Fibroblast of gingiva (primary cell): ENCODE measurements at places on chromosomes 7 and 10.

DNA sequence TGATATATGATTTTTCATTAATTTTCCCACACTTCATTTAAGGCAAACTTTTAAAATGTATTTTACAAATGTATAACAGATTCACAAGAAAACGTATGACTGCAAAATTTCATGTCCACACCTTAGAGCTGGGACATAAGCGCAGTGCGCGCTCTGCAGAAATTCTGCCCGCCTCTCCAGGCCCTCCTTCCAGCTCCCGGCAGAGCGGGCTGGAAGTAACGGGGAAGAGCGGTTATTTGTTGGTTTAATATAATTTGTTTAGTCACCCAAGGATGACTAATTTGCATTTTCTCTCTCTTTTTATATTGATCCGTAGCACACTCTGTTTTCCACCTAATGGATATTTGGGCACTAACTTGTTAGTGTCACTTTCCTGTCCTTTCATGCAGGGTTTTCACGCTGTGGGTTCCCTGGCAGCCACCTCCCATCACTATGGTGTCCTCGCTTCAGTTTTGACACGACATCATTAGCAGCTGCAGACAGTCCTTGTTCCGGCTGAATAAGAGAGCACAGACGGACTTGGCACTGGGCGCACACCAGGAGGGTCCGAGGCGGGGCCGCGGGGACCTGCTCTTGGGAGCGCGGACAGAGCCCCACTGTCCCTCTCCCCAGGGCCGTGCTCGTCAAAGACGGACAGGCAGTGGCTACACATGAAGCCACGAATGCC is 129.2 kb upstream of the SEC61G start:
- no peak for DNase-seq

GRCh38 chr7:11584406-11585031 is 247.5 kb downstream of the THSD7A start:
- DNase-seq: no peak

DNA sequence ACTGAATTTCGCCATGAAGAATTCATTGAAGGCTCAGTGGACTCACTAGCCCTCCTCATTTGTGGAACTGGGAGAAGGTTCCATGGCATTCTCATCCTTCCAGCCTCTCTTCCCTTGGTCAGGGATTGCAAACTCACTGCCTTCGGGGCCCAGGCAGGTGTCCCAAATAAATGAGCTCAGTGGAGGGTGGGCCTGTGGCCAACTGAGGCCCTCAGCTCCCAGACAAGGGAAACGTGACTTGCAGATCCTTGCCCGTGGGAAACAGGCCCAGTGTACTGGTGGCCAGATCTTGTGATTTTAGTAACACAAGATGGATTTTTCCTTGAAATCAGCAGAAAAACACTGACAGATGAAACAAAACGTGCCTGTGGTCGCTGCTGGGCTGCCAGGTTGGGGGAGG is 168.7 kb upstream of the CTBP2 start:
- no peak for DNase-seq

GRCh38 chr10:50613150-50613549 is 10.6 kb downstream of the SGMS1 start:
- no peak for DNase-seq

- no peak for DNase-seq
Observed at GRCh38 chr10:3014968-3015367, 52.4 kb upstream of the PFKP start.

DNA sequence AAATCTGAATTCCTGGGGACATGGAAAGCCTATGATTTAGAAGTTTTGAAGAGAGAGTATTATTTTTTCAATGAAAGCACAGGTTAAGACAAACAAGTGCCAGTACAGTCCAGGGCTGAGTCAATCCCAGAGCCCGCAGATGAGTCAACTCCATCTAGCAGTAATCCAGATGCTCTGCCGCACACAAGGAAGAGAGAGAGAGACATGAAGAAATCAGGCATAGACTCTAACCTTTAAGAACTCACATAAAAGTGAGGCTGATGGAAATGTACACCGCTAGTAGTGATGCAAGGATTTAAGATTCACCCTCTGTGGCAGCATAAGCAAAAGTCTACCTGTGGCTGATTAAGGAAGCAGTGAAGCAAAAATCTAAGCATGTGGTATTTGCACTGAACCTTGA is 651.5 kb downstream of the TNS3 start:
- peak; percentile 94 for DNase-seq

- DNase-seq: no peak
Observed at GRCh38 chr7:37009125-37009675, 284.9 kb upstream of the AOAH start.

DNA sequence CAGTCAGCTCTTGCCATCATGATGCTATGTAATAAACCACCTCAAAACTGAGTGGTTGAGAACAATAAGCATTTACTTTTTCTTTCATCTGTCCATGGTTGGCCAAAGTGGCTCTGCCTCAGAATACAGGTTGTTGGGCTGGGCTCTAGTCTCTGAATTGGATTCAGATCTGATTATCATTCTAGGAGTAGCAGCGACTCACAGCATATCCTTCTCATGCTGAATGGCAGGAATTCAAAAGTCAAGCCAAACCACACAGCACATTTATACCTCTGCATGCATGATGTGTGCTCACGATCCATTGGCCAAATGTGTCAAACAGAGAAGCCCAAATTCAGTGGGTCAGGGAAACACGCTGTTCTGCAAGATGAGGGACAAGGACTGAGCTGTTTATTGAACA is 13.6 kb upstream of the GALNT11 start:
- DNase-seq: no peak

DNA sequence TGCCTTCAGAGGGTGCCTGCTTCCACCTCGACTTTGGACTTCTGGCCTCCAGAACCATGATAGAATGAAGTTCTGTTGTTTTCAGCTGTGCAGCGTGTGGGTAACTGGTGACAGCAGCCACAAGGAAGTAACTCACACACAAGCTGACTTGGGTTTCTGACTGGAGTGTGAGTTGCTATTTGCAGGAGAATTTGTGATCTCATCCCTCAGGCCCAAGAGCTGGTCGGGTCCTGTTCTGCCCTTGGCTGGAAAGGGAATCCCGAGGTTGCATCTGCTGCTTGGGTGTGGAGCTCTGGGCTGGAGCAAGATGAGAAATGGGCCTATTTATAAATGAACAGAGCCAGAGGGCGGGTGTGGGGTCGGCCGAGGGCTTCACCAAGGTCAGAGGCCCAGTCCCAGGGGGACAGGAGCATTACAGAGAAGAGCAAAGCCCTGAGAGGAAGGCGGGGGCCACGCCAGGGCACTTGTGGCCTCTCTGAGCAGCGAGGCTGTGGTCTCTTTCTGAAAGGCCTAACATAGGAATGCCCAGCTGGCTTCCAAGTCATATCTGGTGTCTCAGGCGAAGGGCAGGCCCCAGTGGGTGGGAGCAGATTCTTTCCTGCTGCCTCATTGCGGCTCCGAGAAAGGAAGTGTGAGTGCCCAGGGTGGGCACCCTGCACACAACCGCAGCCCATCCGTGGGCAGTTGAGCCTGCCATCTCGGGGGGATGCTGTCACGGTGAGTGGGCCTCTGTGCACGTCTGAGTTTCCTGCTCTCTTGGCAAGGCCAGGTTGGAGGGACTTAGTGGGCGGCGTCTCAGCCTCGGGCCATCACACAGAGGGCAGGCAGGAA is 26.5 kb upstream of the C10orf71 start:
- DNase-seq: peak; percentile 29

DNA sequence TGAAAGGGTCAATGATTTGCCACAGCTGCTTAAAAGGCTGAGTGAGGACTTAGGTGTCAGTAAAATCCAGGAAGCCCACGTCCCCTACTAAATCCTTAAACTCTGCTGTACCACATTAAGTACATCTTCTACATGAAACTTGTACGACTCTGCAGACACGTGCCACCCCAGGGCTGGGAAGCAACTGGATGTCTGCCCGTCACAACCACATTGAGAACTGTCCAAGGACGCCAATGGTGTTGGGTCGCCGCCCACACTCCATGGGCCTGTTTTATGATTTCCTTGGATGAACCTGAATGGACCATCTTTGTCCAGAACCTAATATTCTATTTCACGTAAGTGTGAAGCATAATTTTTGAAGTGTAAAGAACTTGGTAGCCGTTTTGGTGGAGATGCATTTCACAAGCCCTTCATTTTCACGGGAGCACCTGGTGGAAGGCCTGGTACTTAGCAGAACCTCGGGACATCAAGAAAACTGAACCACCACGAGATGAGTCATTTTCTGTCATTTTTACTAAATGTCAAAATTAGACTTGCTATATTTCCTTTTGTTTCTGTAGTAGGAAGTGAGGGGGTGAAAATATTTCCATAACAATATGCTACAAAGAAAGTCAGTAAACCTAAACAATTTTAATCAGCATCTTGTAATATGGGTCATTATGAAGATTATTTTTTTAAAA is 134.9 kb downstream of the SFMBT2 start:
- DNase-seq: no peak

DNA sequence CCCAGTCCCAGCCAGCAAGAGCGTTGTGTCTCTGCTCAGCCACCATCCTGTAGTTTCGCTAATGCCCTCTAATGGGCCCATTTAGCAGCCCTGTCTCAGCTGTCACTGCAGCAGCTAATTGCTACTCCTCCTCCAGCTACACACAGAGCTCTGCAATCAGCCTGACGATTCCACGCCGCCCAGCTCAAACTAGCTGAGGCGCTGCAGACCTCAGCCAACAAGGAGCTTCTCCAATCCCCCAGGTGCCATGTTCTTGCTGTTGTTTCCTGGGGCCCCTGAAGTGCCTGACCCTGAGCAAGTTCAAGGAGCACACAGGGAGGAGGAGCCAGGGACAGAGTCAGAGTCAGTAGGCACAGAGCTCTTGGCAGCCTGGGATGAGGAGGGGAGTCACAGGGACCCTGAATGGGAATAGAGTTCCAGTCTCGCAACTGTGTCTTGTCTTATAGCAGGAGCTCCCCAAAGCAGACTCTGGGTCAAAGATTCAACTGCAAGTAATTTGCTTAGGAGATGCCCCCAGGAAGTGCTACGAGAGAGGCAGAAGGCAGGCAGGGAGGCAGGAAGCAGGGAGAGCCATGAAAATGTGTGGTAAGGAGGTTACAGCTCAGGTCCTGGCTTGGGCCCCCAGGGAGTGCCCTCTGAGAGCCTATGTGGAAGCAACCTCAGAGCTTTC is 135.8 kb upstream of the UNC5B start:
- no peak for DNase-seq

DNA sequence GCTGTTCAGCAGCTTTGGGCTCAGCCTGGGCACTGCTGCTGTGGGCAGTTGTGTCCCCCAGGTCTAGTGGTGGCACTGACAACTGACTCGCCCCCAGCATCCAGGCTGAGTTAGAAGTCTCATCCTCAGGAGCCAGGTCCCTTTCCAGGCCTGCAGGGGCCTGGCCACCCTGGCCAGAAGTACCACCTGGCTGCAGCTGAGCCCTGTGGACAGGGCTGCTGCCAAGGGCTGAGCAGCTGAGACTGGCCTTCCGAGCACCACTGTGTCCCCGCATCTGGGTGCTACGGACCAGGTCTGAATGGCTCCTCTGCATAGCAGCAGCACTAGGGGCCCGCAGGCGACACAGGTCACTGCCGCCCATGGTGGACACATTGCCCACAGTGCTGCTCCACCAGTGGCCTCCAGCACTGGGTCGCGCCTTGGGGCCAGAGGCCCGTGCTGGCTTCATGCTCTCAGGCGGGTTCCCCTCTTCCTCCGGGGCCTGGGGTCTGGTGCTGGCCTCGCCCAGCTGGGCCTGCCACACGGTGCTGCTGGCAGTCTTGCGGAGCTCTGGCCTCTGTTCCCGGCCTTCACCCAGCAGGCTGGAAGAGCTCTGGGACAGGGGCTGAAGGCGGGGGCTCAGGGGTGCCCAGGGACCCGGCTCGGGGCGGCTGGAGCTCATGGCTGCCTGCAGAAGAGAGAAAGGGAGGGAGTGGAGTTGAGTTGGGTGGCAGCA is 6.2 kb downstream of the GPRIN2 start:
- DNase-seq: no peak

DNA sequence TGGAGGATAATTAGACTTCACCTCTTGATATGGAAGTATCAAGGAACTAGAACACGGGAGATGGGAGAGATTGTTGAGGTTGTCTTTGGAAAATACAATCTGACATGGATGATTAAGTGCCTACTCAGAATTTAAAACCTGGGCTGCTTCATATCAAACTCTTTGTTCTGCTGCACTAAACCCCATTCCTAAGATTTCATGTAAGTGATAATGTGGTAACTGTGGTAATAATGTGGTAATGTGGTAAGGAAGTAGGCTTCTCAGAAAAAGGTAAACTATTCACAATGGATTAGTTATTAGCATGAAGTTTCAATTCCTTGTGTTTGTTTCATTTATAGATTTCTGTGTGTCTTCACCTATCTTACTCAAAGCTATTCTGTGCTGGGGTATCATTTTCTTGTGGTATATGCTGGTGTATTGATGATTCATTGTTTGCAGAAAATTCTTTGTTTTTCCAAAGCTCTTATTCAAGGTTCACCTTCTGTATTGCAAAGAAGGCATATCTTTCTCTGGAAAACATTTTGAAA is 129.9 kb upstream of the TAC1 start:
- no peak for DNase-seq

DNA sequence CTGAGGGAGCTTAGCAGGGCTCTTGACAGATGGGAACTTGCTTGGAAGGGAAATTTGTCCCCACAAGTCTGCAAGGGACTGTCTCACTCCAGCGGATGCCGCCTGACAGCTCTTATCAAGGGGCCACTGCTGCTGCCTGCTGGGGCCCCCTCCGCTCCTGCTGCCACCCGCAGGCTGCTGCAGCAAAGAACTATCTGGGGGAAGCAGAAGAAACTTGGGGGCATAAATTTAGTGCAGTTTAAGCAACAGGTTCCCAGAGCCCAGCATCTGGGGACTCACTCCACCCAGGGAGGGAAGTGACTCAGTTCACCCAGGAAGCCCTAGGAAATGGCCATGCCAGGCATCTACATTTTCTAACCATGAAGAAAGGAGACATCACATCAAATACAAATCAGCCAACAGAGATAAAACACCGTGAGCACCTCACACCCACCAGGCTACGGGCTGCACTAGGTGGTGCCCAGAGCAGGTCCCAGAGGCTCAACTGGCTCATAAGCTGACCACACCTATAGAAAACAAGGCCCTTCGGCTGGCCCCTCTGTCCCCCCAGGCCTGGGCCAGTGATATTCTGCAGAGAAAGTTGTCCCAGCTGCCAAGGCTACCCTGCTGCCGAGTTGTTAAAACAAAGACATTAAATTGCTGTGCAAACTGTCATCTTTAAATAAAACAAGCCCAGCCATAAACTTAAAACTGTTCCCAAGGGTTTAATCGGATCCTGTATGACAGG is 3.7 kb downstream of the RGS10 start:
- no peak for DNase-seq

- DNase-seq: no peak
Observed at GRCh38 chr7:49885593-49886285, 112.3 kb downstream of the VWC2 start.

DNA sequence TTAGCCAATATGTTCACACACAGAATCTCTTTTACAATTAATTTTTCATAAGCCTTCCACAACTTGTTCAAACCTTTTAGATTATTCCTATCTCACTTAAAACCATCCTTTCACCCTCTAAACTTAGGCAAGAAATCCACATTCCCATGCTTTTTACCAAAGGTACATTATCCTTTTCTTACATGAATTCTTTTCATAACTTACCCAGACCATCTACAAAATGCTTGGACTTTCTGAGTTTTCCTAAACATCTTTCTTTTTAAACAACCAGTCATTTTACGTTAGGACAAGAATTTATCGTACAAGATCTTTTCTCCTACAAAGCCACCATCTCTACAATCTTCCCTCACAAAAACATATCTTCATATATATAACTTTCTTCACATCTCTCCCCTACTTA is 18.8 kb upstream of the GARS1 start:
- DNase-seq: no peak

GRCh38 chr7:18831419-18831818 is 286.0 kb downstream of the TWIST1 start:
- DNase-seq: no peak
